ENCODE measurements at places on chromosomes 3 and 15. TPM values are rescaled to one million over a fixed set of nuclear protein-coding genes. Genes with fewer than 3 reads are reported as not detected.
A peak's percentile ranks its signal among the peaks of the same experiment; 100 is the strongest.

Gene SPINK8
- not detected for total RNA-seq

Gene TUSC7
- total RNA-seq, result not detected

Gene LYZL4
- total RNA-seq, result not detected

Gene TTLL13
- total RNA-seq, result 0.19 TPM

- H3K4me1 ChIP-seq, result peaks cover 13% of the 10 kb centered on the region
- no peak for DNase-seq
- H3K27me3 ChIP-seq, result no peaks in the 10 kb centered on the region
- H3K4me3 ChIP-seq, result no peak overlapping the region
Measured at GRCh38 chr15:101116681-101116976, 135.2 kb downstream of the CHSY1 start.

GRCh38 chr3:144235489-144235888 is 263.9 kb downstream of the DIPK2A start:
- no peak overlapping the region for H3K4me3 ChIP-seq
- H3K36me3 ChIP-seq, result no peaks in the 10 kb centered on the region
- H3K4me1 ChIP-seq, result no peaks in the 10 kb centered on the region

GRCh38 chr3:47324278-47324865 is 41.6 kb downstream of the KLHL18 start:
- H3K27me3 ChIP-seq, result no peaks in the 10 kb centered on the region
- peaks cover 85% of the 10 kb centered on the region for H3K36me3 ChIP-seq
- H3K4me3 ChIP-seq, result no peak overlapping the region
- H3K27ac ChIP-seq, result no peak overlapping the region

- H3K27ac ChIP-seq, result no peak overlapping the region
- no peak for DNase-seq
- H3K36me3 ChIP-seq, result no peaks in the 10 kb centered on the region
- peak overlapping the region; percentile 35 for H3K4me3 ChIP-seq
- H3K27me3 ChIP-seq, result no peaks in the 10 kb centered on the region
- peaks cover 3% of the 10 kb centered on the region for H3K4me1 ChIP-seq
Measured at GRCh38 chr3:149717391-149718056, 34.8 kb downstream of the COMMD2 start.
